ENCODE measurements at places on chromosomes 13 and 19. TPM values are rescaled to one million over a fixed set of nuclear protein-coding genes. Genes with fewer than 3 reads are reported as not detected.

DNA sequence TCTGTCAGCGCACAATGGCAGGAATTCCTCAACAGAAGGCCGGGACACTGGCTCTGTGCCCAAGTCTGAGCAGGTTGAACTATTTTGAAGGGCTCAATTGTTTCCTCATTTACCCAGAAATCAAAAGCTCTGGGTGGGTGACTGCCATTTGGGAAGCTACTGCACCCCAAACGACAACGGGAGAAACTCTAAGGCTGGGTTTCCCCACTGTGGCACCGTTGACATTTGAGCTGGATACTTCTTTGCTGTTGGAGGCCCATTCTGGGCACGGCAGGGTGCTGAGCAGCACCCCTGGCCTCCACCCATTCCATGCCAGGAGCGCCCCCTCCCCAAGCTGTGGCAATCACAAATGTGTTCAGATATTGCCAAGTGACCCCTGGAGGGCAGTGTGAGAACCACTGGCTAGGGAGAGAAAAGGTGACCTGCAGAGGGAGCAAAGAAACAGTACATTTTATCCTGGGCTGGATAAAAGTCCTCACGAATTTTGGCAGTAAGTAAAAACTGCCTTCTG is 62.5 kb downstream of the RFX2 start:
- no peak overlapping the region for H3K4me3 ChIP-seq
- H3K36me3 ChIP-seq: no peaks in the 10 kb centered on the region
- H3K27me3 ChIP-seq: no peaks in the 10 kb centered on the region
- no peak for DNase-seq

RNF113B gene
- not detected for polyA plus RNA-seq

DNA sequence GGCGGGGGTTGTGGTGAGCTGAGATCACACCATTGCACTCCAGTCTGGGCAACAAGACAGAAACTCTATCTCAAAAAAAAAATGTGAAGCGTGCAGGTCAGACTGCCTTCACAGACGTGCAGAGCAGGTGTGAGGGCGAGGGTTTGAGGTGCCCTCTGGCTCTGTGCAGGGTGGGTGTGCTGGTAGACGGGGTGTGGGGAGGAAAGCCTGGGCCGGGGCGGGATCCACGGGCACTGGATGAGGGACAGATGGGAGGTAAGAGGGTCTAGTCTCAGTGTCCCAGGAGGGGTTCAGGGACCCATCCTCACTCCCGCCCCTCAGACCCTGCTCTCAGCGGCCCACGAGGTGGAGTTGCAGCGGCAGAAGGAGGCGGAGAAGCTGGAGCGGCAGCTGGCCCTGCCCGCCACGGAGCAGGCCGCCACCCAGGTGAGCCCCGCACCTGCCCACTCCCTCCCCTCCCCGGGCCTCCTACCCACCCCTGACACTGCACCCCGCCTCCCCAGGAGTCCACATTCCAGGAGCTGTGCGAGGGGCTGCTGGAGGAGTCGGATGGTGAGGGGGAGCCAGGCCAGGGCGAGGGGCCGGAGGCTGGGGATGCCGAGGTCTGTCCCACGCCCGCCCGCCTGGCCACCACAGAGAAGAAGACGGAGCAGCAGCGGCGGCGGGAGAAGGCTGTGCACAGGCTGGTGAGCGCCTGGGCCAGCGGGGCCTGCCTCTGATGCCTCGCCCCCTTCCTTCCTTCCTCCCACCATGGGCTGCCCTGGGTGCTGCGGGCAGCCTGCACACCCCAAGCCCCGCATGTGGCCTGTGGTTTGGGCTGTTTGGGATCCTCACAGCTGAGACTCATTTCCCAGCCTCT is 9.1 kb downstream of the NOP53 start:
- no peak overlapping the region for H3K4me3 ChIP-seq
- DNase-seq: no peak
- H3K27me3 ChIP-seq: no peaks in the 10 kb centered on the region

PCDH17 gene
- 4.4 TPM for polyA plus RNA-seq

ZNF568 gene
- polyA plus RNA-seq: 4.5 TPM

KLK1 gene
- 11.2 TPM for polyA plus RNA-seq

ZNF66 gene
- 0.67 TPM for polyA plus RNA-seq

- no peak overlapping the region for H3K4me3 ChIP-seq
- H3K4me1 ChIP-seq: no peaks in the 10 kb centered on the region
- no peaks in the 10 kb centered on the region for H3K27me3 ChIP-seq
- H3K36me3 ChIP-seq: no peaks in the 10 kb centered on the region
- no peak for DNase-seq
Measured at GRCh38 chr19:41001243-41001971, 10.3 kb downstream of the CYP2B6 start.

FGF22 gene
- polyA plus RNA-seq: 1.2 TPM

DNA sequence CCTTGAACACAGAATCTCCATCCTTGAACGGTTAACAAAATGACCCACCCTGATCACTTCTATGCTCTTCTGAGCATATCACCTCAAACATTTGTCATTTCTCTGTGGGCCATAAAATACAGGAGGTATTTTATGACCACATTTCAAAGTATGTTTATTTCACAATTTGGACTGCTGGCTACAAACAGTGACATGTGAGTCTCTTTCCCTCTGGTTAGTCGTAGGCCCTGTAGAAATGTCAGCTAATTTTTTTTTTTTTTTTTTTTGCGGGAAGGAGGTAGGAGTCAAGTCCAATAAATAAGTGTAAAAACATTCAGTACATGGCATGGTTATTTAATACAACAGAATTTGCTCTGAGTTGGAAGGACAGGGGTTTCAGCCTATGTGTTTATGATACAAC is 70.7 kb downstream of the FOXO1 start:
- H3K27ac ChIP-seq: no peak overlapping the region
- no peaks in the 10 kb centered on the region for H3K36me3 ChIP-seq
- H3K4me3 ChIP-seq: no peak overlapping the region
- no peaks in the 10 kb centered on the region for H3K27me3 ChIP-seq

GRCh38 chr13:39186205-39186875 is 148.1 kb downstream of the NHLRC3 start:
- no peak for DNase-seq
- no peaks in the 10 kb centered on the region for H3K27me3 ChIP-seq
- H3K4me1 ChIP-seq: no peaks in the 10 kb centered on the region
- H3K27ac ChIP-seq: no peak overlapping the region

ZNF701 gene
- polyA plus RNA-seq: 10.0 TPM

DNA sequence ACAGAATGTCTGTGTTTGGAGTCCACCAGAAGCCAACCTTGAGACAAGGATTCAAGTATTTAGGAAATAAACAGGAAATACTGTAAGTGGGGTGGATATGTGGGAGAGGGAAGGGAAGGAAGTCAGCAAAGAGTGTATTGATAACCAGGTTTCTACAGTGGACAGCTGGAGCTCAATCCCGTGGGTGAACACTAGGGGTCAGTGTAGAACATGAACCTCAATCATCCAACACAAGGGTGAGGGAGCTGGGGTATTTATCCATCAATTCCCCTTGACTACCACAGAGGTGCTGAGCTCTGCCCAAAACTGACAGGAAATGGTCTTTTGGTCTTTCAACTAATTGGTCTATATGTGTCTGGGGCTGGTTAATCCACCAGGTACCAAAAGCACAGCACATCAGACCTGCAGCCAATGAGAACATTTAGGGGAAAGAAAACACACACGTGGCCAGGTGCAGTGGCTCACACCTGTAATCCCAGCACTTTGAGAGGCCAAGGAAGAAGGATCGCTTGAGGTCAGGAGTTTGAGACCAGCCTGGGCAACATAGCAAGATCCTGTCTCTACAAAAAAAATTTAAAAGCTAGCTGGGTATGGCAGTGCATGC is 5.6 kb upstream of the SYDE1 start:
- no peak overlapping the region for H3K27ac ChIP-seq
- DNase-seq: peak; percentile 46
- no peak overlapping the region for H3K4me3 ChIP-seq
- H3K36me3 ChIP-seq: no peaks in the 10 kb centered on the region
- peaks cover under 1% of the 10 kb centered on the region for H3K4me1 ChIP-seq

DNA sequence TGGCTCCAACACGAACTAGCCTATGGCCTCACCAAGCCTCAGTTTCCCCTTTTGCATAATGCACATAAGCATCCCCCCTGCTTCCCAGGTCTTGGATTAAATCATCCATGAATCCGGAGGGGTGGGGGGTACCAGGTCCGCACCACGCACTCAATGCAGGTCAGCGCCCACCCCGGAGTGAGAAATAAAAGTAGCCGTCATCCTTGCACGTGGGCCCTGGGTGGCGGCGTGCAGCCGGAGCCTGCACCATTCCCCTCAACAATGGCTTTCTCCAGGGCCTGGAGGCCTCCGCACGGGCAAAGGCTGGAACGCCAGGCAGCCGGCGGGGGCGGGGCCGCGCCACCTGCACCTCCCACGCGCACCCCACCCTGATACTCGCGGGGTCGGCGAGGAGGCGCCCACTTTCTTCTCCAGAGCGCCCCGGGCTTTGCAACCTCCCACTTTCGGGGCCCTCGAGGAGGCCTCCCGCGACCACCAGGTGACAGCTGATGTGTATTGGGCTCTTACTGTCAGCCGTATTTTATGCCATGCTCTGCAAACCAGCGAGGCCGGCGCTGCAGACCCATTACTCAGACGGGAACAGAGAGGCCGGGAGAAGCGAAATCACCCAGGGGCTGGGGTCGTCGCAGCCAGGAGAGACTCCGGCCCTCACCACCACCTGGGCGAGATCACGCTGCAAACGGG is 767 bp upstream of the GADD45B start:
- H3K36me3 ChIP-seq: peaks cover 9% of the 10 kb centered on the region
- no peak overlapping the region for H3K4me3 ChIP-seq
- peaks cover 10% of the 10 kb centered on the region for H3K4me1 ChIP-seq
- peak; percentile 68 for DNase-seq

- no peak overlapping the region for H3K4me3 ChIP-seq
- no peak for DNase-seq
- peaks cover 4% of the 10 kb centered on the region for H3K4me1 ChIP-seq
- H3K36me3 ChIP-seq: no peaks in the 10 kb centered on the region
- H3K27me3 ChIP-seq: peaks cover 4% of the 10 kb centered on the region
Measured at GRCh38 chr13:105121221-105121620, 1414.2 kb downstream of the EFNB2 start.

DNA sequence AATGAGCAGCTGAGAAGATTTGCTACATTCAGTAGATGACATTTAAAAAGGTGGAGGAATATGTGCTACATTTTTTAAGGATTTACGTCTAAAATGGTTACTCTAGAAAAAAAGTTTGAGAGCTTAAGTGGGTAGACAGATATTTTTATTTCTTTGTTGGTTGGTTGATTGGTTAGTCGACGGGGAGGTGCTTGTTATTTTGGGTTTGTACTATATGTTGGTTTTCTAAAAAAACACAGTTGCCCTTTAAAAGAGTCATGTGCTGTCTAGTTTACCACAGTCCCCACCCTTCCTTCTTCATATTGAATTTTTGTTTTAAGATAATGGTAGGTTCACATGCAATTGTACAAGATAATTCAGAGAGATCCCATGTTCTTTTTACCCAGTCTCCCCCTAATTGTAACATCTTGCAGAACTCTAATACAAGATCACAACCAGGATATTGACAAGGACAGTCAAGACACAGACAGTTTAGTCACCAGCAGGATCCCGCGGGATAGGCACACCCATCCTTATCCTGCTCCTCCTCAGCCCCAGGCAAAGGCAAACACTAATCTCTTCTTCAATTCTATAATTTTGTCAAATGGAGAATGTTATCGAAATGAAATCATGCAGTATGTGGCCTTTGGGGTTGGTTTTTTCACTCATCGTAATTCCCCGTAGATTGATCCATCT is 171.4 kb downstream of the FOXO1 start:
- H3K4me1 ChIP-seq: no peaks in the 10 kb centered on the region
- DNase-seq: no peak
- H3K36me3 ChIP-seq: no peaks in the 10 kb centered on the region

DNA sequence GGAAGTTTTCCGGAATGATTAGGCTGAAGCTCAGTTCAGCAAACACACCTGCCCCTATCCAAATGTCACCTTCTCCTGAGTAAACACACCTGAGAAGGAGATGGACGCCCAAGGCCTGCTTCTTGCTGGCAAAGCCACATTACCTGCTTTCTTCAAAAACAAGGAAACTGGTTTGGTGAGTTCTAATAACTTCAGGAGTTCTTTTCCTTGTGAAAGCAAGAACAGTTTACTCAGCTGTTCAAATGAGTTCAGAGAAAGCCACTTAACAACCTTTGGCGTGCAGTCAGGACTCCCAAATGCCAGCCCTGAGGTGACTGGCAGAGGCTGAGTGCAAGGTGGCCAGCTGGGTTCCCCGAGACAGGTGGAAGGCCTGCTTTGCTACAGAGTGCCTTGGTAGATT is 160.5 kb downstream of the STK24 start:
- no peak overlapping the region for H3K27ac ChIP-seq
- no peak for DNase-seq
- H3K27me3 ChIP-seq: no peaks in the 10 kb centered on the region
- H3K4me3 ChIP-seq: no peak overlapping the region

- peak; percentile 7 for DNase-seq
- no peaks in the 10 kb centered on the region for H3K36me3 ChIP-seq
- no peaks in the 10 kb centered on the region for H3K27me3 ChIP-seq
- no peak overlapping the region for H3K4me3 ChIP-seq
Measured at GRCh38 chr13:114108141-114108761, 24.2 kb downstream of the RASA3 start.

DNA sequence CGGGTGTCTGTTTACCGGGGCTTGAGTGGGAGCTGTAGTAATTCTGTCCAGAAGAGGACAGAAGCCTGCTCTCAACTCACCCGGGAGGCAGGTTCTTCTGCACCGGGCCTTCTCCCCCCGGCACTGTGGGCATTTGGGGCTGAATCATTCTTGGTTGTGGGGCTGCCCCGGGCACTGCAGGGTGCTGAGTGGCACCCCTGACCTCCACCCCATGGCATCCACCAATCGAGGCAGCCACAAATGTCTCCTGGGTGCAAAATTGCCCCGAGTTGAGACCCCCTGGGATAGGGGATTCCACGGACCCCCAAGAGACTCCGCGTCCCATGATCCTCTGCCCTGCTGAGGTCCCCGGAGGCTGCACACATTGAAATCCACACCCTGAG is 68.8 kb downstream of the GNG7 start:
- H3K4me1 ChIP-seq: peaks cover 4% of the 10 kb centered on the region
- H3K27ac ChIP-seq: peak overlapping the region; percentile 91
- no peaks in the 10 kb centered on the region for H3K27me3 ChIP-seq
- H3K36me3 ChIP-seq: no peaks in the 10 kb centered on the region
- DNase-seq: no peak
- H3K4me3 ChIP-seq: no peak overlapping the region

DNA sequence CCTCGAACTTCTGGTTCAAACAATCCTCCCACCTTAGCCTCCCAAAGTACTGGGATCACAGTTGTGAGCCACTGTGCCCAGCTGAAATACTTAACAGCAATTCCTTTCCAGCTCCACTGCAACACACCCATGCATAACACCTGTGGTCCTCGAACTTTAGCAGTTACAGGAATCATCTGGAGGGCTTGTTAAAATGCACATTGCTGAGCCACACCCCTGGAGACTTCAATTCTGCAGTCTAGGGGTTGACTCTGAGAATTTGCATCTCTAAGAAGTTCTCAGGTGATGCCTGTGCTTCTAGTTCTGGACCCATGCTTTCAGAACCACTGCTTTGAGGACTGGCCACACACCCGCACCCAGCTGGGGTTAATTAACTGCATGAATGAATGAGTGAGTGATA is 53.1 kb upstream of the UBL3 start:
- H3K27ac ChIP-seq: no peak overlapping the region
- H3K27me3 ChIP-seq: no peaks in the 10 kb centered on the region
- no peaks in the 10 kb centered on the region for H3K36me3 ChIP-seq
- no peak for DNase-seq
- no peak overlapping the region for H3K4me3 ChIP-seq
- H3K4me1 ChIP-seq: no peaks in the 10 kb centered on the region

All from adrenal gland (tissue), 19 donors.